Activated T-helper 1 cell treated with Interleukin-2 at 50 U/mL for 16 hours (primary cell): ENCODE measurements at places on chromosomes 5 and 9.

- no peak for DNase-seq
These were observed 7.7 kb downstream of the SLC2A8 start for GRCh38 chr9:127404631-127405030.

DNA sequence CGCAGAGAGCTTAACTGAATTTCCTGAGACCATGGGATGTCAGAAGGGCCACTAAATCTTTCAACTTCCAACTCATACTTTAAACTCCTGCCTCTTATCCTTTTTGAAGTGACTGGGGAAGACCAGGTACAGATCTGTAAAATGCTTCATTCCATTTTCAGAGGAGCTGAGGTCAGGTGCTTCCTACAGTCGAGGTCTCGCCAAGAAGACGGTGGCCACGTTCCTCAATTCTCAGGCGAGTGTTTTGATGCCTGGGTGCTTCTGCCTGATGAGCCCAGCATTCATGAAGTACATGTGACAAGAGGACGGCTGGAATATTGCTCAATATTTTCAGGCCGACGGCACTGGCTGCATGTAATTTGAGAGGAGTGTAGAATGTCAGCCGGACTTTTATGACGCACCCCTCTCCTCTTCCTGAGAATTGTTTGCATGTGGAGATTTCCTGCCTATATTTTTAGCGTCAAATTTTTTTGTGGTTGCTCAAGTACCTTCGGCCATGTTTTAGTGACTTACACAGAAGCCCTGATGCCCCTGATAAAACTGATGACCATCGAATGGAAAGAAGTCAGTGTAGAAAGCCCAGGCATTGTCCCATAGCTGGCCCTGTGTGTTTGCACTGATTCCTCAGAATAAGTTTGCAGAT is 38.8 kb upstream of the GLRX start:
- no peak for DNase-seq

- no peak for DNase-seq
These were observed 32.4 kb upstream of the GAS1 start for GRCh38 chr9:86979657-86980056.

GRCh38 chr5:74182603-74183002 is 457.9 kb downstream of the ENC1 start:
- no peak for DNase-seq

GRCh38 chr5:84292788-84293653 is 91.7 kb downstream of the EDIL3 start:
- DNase-seq: no peak

DNA sequence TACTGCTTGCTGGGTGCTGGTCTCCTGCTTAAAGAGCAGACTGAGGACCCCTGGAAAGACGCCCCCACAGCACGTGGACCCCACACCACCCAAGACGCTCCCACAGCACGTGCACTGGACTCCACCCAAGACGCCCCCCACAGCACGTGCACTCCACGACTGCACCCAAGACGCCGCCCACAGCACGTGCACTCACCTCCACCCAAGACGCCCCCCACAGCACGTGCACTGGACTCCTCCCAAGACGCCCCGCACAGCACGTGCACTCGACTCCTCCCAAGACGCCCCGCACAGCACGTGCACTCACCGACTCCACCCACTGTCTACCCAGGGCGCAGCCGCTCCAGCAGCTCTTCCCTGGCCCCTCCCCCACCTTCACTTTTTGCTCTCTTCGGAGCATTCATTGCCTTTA is 50.5 kb downstream of the EHMT1 start:
- no peak for DNase-seq

GRCh38 chr5:147482706-147483180 is 27.1 kb downstream of the DPYSL3 start:
- DNase-seq: no peak

DNA sequence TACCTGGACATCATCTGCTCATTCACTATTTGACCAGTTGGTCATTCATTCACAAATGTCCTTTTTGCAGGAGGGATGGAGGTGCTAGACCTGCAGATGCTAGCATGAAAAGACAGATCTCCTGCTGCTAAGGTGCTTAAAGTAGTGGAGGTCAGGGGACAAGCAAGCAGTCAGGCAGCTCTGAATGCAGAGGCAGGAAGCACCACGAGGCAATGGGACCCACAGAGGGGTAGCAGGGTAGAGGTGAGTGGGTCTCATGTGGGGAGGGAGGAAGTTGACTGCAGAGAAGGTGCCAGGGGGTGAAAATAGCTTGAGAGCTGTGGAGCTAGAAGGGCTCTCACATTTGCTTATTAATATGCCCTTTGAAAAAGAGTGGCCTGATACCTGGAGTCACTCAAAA is 25.2 kb downstream of the FXN start:
- DNase-seq: no peak

- DNase-seq: no peak
These were observed 3.0 kb upstream of the CRB2 start for GRCh38 chr9:123353041-123353440.

DNA sequence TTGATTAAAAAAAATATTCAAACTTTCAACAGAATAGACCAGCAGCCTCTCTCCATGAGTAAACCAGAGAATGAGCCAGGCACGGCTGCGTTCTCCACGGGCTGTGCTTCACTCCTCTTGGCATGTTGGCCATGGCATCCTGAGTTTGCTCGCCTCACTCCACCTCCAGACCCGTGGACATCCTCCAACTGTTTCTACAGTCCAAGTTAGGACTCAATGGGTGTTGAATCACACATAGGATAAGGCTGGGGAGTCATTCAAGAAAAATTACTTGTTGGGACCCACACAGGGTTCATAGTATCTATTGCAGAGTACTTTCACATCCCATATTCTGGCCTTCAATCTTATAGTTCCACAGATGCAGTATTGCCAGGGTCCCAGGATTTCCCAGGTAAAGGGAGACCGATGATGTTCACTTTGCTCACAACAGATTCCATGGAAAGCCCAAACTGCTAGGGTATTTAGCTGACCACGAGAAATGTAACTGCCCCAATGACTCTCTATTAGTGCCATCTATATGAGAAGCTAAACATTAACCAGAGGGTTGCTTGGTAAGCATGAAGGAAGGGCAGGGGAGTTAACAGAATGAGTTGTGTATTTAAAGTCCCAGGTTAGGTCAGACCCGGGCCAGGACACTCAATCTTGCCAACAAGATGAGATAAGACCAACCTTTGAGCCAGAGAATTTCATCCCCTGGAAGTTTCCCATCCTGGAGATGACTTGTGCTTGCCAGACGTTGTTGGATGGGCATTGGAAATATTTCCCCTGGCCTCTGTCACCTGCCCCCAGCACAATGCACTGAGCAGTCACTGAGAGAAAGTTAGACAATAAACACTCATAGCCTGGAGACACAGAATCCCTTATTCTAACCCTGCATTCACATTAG is 19.7 kb upstream of the GDA start:
- no peak for DNase-seq

DNA sequence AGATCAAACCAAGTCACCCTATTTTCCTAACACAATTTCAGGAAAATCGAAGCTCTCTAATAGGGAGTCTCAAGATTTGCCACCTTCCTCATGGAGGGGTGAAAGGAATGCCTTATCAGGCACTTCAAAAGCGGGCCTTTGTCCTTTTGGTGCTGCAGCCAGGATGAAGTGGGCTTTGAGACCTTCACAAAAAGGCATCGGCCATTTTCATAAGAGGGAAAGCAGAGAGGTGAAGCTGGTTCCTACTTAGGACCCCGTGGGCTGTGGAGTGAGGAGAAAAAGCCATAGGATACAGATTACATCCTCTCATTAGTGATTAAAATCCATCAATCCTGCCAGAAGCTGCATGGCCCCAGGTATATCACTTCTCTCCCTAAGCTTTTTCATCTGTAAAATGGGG is 859 bp downstream of the CDKN2AIPNL start:
- no peak for DNase-seq

- no peak for DNase-seq
These were observed 60.4 kb upstream of the RGMB start for GRCh38 chr5:98713027-98713426.

DNA sequence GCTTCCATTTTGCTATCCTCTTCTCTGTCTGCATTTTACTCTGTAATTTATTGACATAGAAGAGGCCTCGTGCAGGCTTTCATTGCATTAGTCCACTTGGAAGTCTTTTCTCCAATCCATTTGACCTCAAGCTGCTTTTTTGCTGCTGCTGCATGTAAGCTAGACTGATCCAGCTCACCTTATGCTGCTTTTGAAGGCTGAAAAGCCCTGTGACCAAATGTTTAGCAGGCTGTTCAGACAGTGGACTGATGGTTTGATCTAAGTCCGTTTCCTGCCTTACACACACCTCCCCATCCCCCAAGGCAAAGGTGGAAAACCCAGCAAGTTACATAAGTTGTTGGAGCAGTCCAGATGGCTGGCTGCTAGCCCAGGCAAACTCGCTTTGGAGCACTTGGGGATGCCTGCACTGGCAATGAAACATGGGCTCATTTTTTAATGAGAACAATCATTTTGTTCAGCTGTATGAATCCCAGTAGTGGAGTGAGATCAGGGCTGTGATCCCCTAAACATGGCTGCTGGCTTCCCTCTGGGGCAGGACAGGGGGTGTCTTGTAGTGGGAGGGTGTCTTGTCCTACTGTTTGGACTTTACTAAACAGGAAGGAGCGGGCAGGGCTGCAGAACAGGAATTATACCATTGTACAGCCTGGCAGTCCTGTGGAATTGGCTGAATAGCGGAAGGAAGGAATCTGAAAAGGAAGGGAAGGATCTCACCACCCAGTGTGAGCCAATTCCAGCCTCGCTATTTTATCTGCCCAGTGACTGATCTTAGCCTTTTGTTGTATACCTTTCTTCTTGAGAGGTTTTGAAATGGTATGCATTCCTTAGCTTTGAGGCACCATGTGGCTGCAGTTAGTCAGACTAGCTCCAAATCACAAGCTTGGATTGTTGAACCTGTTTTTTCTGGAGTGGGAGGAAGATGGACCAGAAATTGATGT is 212.0 kb downstream of the ARHGAP26 start:
- no peak for DNase-seq

DNA sequence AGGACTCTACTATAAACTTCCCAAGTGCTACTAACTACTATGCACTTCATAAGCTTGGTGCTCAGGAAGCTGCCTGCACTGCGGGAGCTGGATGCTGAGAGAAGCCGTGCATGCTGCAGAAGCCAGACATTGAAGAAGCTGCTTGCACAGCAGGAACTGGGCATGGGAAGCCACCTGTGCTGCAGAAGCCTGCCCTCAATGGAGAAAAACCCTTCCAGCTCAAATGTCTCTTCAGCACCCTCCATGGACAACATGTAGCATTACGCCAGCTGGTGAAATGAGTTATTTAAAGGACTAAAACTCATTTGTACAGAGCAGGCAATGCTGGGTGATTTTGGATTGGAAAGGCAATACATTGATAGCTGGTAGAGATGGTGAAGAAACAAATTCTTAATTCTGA is 247.2 kb downstream of the KIF4B start:
- no peak for DNase-seq

GRCh38 chr5:137335493-137335892 is 163.6 kb downstream of the SPOCK1 start:
- DNase-seq: no peak

GRCh38 chr5:136155761-136156160 is 23.1 kb downstream of the SMAD5 start:
- DNase-seq: no peak

- no peak for DNase-seq
These were observed 62.2 kb upstream of the GNA14 start for GRCh38 chr9:77710316-77710715.

DNA sequence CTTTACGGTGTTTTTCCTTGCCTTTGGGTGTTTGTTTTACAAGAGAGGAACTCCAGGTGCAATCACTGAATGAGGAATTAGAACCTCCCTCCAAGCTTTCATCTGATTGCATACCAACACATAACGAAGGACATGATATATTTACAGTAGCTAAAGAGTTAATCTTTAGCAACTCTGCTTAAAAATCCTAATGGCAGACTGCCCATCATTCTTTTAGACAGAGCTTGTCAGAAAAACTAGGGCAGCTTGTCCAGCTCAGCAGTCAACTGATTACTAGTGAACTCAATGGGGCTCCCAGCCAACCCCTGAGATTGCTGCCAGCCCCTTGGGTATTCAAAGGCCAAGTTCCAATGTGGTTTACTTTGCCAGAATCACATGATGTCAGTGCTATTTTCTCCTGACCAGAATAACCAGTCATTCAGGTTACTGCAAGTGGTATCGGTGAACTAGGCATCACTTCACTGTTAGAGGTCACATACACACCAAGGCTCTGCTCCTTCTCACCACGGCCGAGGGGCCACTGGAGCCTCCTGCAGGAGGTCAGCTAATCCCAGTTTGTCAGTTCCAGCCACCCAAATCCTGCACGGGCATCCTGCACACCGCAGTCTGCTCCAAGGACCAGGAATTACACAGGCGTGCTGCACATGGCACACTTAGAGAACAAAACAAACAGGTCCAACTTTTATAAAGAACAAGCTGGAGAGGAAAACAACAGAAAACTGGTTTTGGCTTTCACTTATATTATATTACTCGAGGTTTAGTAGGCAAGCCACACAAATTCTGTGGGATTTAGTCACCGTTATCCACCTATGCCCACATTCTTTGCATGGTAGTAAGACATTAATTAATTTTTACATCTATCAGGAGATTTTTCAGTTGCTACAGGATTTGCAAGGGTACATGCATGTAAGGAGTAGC is 62.5 kb downstream of the NFIB start:
- DNase-seq: no peak

GRCh38 chr5:9766581-9766980 is 136.4 kb upstream of the TAS2R1 start:
- DNase-seq: no peak

DNA sequence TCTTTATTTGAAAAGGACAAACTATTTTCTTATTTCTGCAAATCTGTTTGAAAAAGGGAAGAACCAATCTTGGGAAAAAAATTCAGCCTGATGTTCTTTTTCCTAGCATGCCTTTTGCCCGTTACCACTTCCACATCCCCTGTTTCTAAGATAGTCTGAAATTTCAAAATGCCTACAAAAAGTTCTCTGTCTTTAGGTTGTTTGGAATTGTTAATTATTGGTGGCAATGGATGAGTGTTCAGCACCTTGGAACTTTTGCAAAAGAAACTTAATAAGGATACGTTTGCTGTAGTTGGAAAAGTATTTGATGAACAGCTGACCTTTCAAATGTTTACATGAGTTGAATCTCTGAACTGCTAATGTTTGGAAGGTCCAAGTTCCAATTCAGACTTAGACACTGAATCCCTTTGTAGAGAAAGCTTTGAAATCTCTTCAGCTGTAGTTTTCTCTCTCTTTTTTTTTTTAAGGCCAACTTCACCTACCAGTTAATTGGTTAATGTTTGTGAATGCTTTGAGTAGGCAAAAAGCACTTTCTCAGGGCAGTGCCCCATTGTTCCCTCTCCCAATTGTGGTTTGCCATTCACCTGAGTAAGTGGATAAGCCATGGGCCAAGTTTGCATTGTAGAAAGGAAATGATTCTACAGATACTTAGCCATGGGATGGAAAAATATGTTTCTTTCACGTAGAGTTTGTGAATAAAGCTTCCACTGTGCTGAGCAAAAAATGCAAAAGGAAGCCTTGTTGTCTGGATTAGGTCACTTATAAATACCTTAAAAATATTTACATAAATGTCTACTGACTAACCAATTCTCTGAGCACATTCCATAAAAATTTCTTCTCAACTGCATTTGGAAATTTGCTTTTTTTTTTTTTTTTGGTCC is 156.4 kb upstream of the ELL2 start:
- no peak for DNase-seq

- no peak for DNase-seq
These were observed 589.2 kb downstream of the PRR16 start for GRCh38 chr5:121053055-121053985.

GRCh38 chr5:149609640-149610219 is 28.4 kb downstream of the ARHGEF37 start:
- no peak for DNase-seq
